ENCODE measurements at places on chromosomes 13 and 19.

GRCh38 chr19:3053218-3053621 is 9.1 kb downstream of the TLE5 start:
- no peak for DNase-seq

- DNase-seq = no peak
Observed at GRCh38 chr19:14277608-14278007, 71.6 kb upstream of the ADGRL1 start.

DNA sequence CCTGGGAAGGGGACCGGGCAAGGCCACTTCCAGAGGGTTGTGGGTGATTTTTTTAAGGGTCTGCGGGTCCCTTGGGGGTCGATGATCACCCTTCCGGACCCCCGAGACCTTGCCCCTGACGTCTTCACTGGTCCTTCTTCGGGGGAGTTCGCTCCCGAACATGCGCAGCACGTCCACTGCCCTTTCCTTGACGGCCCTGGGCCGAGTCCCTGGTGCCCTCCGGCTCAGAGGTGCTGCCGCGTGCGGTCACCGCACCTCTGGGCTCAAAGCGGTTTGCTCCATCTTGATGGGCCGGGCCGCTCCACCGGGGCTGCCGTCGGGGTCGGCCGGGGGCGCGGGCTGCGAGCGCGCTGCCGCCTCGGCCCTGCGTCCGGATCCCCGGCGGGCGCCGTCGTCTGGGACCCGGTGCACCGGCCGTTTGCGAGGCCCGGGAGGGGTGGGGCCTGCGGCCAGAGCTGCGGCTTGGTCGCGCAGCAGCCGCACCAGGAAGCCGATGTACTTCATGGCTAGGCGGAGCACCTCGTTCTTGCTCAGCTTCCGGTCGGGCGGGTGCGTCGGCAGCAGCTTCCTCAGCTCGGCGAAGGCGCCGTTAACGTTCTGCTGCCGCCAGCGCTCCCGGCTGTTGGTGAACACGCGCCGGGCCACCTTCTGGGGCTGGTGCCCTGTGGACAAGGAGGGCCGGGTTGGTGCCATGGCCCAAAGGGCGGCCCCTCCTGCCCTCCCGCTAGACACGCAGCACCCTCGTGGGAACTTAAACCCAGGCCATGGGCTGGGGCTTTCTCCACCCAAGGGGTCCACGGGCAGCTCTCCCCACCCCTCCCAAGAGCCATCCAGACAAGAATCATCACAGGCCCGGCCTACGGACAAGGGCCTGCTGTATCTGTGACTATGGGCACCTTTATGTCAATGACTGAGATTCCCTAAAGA is 3.3 kb downstream of the LYL1 start:
- peak; percentile 40 for DNase-seq

DNA sequence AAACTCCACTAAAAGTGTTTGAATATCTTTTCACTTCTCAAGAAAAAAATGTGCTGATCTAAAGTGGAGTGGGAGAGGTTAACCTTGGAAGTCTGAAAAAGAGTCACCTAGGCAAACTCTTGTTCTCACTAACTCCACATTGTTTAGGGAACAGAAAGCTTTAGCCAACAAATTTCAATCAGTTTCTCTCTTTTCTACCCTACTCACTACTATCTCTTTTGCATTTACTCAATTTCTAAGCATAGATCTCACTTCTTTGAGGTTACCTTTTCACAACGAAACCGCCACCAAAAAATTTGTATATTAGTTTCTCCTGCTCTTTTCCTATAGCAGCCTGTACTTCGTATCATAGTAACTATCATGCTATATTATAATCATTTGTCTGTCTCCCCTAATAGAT is 6.3 kb downstream of the NHLRC3 start:
- no peak for DNase-seq

GRCh38 chr19:29507081-29507860 is 18.5 kb upstream of the VSTM2B start:
- no peak for DNase-seq

DNA sequence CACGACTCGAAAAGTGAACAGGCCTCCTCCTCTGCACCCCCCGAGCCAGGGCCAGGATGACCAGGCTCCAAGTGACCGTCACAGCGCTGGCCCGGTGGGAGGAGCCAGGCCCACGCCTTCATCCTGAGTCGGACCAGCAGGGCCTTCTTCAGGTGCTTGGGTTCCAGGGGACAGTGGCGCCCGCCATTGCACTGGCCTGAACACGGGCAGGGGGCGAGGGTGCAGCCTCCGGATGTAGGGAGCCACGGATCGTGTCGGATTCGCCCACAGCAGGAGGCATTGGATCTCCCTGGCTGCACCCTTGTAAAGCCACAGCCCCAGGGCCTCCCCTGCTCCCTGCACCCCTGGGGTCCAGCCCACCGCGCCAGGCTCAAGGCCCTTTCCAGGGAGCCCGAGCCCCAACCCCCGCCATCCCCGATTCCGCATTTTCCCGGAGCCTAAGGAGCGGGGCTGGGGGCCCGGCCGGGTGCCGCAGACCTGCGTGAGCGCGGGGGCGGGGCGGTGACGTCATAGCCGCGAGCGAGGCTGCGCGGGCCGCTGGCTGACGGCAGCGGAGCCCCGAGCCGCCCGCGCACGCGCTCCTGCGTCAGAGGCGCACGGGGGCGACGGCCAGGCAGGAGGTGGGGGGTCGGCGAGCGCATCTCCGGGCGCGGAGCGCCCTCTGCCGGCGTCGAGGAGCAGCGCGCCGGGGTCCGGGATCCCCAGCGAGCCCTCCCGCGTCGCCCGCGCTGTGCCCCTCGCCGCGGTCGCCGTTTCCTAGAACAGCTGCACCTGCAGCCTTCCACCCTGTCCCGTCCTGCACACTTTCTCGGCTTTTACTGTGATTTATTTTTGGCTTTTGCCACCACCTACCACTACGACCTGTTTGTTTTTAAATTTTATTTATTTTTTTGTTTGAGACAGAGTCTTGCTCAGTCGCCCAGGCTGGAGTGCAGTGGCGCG is 1.5 kb upstream of the ATP5F1D start:
- DNase-seq = peak; percentile 81

DNA sequence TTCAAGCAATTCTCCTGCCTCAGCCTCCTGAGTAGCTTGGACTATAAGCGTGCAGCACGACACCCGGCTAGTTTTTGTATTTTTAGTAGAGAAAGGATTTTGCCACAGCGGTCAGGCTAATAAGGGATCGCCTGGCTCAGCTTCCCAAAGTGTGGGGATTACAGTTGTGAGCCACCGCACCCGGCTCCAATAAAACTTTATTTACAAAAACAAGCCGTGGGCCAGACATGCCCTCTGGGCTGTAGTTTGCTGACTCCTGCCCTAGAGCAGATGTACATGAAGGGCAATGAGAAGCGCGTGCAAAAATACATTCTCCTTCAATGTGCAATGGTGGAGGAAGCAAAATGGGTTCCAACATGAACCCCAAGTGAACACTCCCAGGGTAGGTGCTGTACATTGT is 13.7 kb upstream of the MED26 start:
- DNase-seq = no peak

GRCh38 chr13:114078461-114079451 is 53.7 kb downstream of the RASA3 start:
- DNase-seq = no peak

GRCh38 chr13:66803808-66804456 is 426.2 kb downstream of the PCDH9 start:
- no peak for DNase-seq

GRCh38 chr13:51647067-51647466 is 62.8 kb downstream of the WDFY2 start:
- no peak for DNase-seq

GRCh38 chr19:54506079-54506478 is 3.4 kb downstream of the LAIR2 start:
- no peak for DNase-seq

DNA sequence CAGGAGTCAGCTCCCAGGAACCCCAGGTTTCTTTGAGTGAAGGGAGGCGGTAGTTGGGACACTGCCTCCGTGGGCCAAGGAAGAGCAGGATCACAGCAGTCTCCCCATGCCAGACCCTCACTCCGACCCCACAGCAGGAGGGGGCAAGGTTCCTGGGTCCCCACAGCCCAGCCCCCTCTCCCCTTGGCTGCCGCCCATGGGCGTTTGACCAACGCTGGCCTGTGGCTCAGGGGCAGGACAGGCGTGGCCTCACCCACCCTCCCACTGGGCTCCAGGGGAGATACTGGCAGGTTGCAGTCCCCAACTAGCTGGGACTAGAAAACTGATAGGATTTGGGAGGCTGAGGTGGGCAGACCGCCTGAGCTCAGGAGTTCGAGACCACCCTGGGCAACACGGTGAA is 9.2 kb downstream of the COPE start:
- DNase-seq = no peak

DNA sequence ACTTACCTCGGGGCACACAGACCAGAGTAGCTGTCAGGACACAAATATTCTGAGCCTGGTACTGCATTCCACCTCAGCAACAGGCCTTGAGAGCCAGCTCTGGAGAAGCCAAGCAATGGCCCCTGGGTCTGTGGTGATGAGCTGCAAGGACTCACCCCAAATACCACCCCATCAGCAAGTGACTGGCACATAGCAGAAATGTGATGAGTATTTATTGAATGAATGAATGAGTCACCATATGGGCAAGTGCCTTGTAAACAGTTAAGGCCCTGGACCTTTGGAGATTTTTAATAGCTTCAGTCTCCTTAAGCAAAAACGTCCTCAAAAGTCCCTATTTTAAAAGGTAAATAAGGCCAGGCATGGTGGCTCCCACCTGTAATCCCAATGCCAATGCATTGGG is 18.2 kb downstream of the GSX1 start:
- no peak for DNase-seq

GRCh38 chr13:50236898-50237318 is 221.7 kb downstream of the KCNRG start:
- DNase-seq = no peak

- no peak for DNase-seq
Observed at GRCh38 chr13:52195401-52195837, 36.0 kb upstream of the NEK3 start.

DNA sequence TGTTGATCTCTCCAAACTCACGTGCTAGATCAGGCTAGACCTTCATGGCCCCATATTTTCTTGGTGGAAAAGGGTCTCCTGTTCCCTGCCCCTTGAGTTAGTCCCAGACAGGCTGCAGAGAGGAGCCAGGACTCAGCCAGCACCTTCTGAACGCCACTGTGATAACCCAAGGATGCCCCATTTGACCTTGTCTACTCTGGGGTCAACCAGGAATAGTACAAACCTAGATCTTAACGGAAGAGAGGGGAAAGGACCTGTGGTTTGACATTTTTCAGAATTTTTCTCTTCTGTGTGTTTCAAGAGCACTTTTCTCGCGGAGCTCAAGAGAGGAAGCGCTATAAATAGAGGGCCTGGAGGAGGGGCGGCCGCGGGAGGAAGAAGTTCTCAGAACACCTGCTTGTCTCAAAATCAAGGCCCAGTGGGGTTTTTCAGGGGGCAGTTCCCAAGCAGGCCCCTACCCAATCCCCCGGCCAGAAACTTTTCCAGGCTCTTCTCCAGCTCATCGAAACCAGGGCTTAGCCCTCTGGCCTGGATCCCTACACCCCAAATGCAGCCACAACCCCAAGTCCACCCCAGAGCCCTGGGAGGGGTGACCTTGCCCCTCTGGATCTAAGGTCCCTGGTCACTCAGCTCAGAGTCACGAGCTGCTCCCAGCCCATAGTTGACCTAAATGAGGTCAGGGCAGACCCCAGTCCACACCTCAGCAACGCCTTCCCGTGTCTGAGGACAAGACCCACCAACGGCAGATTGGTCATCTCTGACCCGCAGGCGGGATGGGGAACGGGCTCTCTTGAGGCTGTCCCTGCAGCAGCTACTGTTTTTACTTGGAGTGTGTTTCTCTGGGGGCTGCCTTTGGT is 75.6 kb upstream of the TM9SF2 start:
- DNase-seq = no peak

DNA sequence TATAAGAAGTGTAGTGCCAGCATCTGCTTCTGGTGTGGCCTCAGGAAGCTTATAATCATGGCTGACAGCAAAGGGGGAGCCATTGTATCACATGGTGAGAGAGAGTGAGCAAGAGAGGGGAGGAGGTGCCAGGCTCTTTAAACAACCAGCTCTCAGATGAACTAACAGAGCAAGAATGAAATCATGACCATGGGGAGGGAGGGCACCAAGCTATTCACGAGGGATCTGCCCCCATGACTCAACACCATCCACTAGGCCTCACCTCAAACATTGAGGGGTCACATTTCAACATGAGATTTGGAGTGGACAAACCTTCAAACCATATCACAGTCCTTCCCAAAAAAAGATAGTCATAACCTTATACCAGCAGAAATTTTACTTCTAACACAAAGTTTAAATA is 174.0 kb downstream of the GPC5 start:
- DNase-seq = no peak

DNA sequence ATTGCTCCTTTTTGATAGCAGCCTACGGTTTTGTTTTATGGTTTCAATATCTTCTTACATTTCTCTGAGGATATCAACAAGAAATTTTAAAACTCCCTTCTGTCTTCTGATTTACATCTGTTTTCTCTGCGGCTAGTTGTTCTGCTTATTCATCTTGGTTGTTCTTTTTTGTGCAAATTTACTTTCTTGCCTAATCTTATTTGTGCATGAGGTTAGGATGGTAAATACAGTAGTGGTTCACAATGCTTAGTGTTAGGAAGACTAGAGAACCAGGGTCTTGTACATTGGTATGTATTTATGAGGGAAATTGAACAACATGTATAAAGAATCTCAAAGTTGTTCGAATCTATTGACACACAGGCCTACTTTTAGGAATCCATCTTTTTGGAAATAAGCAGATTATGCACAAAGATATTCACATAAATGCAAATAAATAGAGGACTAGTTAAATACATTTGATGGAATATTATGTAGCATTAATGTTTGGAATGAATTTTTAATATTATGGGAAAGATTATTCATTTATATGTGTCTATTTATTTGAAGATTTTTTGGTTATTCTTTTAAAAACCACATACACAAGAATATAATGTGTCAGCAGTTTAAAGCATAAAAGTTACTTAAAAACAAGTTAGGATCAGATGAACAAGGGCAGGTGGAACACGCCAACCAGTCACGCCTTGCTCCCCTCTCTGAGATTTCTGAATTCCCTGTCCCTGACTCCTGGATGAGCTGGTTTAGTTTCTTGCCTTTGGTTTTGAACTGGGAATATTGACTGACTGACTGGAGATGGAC is 51.4 kb upstream of the RFC3 start:
- no peak for DNase-seq

- no peak for DNase-seq
Observed at GRCh38 chr13:102355251-102355650, 46.6 kb downstream of the FGF14 start.

GRCh38 chr19:16041299-16041990 is 34.9 kb upstream of the TPM4 start:
- DNase-seq = peak; percentile 64

GRCh38 chr19:49069026-49069425 is 3.5 kb downstream of the KCNA7 start:
- no peak for DNase-seq

GRCh38 chr13:36432106-36432544 is at the start of gene CCNA1:
TSS of gene CCNA1 (plus strand) at chr13:36432495. CDS start at chr13:36433057, 562 bp downstream.
- no peak for DNase-seq

DNA sequence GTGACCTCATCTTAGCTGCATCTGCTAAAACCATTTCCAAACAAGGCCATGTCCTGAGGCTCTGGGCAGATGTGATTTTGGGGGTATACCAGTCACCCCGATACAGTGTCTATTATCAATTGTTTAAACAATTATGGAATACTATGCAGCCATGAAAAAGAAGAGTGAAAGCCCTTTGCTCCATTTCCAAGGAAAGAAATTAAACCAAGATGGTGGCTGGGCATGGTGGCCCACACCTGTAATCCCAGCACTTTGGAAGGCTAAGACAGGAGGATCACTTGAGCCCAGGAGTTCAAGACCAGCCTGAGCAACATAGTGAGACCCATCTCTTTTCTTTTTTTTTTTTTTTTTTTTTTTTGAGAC is 763 bp downstream of the TEKTIP1 start:
- no peak for DNase-seq
